ENCODE measurements at places on chromosomes 7 and 10.

GRCh38 chr10:131649617-131650016 lies 251.2 kb upstream of the PPP2R2D start:
- DNase-seq = no peak

GRCh38 chr7:113083132-113083815 lies 3.4 kb downstream of the GPR85 start:
- no peak for DNase-seq

GRCh38 chr7:481219-481930 lies 38.3 kb downstream of the PDGFA start:
- DNase-seq = no peak

DNA sequence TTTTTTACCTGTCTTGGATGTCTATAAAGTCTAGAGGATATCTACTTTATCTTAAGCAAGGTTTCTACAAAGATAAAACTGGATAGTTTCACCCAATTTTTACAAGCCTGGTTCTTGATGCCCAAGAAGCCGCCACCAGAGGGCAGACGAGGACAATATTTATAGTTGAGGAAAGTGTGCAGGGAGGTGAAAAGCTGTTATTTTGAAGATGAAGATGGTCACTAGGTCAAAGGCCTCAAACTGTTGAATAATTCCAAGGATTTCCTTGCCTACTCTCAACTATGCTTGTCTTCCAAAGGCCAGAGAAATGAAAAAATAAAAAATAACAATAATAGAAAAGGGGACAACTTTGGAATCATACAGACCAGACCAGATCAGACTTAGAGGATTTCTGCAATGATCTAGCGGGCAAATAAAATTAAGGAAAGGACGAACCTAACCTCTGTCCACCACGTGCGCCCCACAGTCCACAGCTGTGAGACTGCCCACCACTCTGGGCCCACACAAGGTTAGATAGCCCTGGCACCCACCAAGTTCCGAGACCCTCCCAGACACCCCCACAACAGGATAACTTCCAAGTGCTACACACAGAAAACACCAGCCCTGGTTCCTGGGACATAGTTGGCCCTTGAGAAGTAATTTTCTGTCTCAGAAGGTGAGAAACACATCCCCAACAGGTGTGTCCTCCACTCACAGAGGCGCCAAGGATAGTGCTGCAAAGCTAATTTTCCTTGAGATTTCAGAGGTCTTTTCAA lies 2.8 kb downstream of the PKD1L1 start:
- peak; percentile 35 for DNase-seq

- no peak for DNase-seq
These were observed 1197.8 kb upstream of the SORCS1 start for GRCh38 chr10:108362296-108362695.

- no peak for DNase-seq
These were observed 68.2 kb downstream of the CHST15 start for GRCh38 chr10:124025152-124025551.

- DNase-seq = no peak
These were observed 602.7 kb upstream of the SORCS1 start for GRCh38 chr10:107767185-107767584.

DNA sequence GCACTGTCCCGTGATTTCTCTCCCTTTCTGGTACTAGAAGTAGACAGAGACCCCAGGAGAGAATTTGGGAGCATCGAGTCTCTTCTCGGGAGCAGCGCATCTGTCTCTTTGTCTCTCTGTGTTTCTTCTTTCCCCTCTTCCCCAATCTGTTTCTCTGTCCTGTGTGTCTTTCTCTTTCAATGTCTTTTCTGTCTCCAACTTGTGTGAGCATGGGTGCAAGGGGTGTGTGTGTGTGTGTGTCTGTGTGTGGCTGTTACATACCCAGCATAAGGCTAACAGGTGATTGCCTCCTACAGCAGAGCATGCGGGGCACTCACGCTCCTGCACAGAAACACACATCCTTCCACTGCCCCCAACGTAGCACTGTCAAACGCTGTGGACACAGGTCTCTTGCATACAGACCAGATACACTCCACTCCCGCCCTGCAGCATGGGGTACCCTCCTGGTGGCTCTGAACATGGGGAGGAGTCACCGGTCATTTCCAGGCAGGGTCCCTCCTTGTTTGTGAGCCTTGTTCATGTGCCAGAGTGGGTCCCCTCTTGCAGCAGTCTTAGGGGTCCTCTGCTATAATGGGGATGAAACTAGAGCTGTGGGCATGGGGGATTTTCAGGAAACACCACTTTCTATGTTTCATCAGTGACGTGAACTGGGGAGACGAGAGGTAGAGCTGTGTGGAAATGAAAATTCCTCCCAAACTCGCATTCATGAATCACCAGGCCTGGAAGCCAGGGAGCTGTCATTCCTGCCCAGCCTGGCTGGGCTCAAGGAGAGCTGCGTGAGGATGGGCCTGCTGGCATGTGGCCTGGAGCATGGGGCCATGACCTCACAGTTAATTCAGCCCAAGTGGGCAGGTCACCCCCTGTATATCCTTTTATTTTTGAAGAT lies 980 bp downstream of the ADAMTS14 start:
- DNase-seq = peak; percentile 51

DNA sequence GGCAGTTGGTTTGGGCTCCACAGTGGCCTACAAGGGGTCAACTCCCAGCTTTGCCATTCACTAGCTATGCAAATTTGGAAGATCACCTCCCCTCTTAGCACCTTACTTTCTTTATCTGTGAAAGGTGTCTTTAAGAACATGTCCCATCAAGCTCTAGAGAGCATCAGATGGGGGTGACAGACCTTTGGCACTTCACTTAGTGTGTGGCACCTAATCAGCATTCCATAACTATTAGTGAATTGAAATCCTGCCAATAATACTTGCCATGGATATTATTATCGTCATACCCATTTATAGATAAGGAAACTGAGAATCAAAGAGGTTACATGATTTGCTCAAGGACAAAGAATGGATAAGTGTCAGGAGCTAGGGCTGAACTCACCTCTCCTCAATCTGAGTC lies 51.9 kb downstream of the PLPP4 start:
- DNase-seq = no peak

Data from T1000 (cell line).